ENCODE measurements at places on chromosomes 12 and 14. TPM values are rescaled to one million over a fixed set of nuclear protein-coding genes. Genes with fewer than 3 reads are reported as not detected.

The TAS2R19 gene
- total RNA-seq, result 6.0 TPM

The DIO3 gene
- not detected for total RNA-seq

The MNAT1 gene
- 38.8 TPM for total RNA-seq

The GLT8D2 gene
- total RNA-seq, result 82.5 TPM

The EIF2S3B gene
- total RNA-seq, result 0.93 TPM

The TSPAN9 gene
- total RNA-seq, result 44.2 TPM

The ITGA5 gene
- 213 TPM for total RNA-seq

The ERC1 gene
- total RNA-seq, result 35.3 TPM

The MANSC4 gene
- not detected for total RNA-seq

The EVL gene
- 11.6 TPM for total RNA-seq

The IRAK4 gene
- 14.0 TPM for total RNA-seq

The KRT77 gene
- total RNA-seq, result not detected

The ADAM21 gene
- 1.2 TPM for total RNA-seq

The EID3 gene
- 7.3 TPM for total RNA-seq

The PRB3 gene
- not detected for total RNA-seq

The ABCC9 gene
- 0.37 TPM for total RNA-seq

The SLC4A8 gene
- total RNA-seq, result 3.0 TPM

The BBS10 gene
- 13.9 TPM for total RNA-seq

The VCPKMT gene
- 3.7 TPM for total RNA-seq

The SLC48A1 gene
- 25.6 TPM for total RNA-seq

The ACOT6 gene
- not detected for total RNA-seq

The KRT79 gene
- not detected for total RNA-seq

The KRT5 gene
- total RNA-seq, result 0.53 TPM

The ALDH2 gene
- 16.1 TPM for total RNA-seq

The RNASE3 gene
- not detected for total RNA-seq

The DCP1B gene
- total RNA-seq, result 4.9 TPM

The NFATC4 gene
- 32.8 TPM for total RNA-seq

The RAD51B gene
- total RNA-seq, result 12.6 TPM

The EIF5 gene
- total RNA-seq, result 188 TPM

The CCDC175 gene
- not detected for total RNA-seq

The SLC8A3 gene
- not detected for total RNA-seq

The CLEC2D gene
- total RNA-seq, result 1.2 TPM

The E2F7 gene
- total RNA-seq, result 8.2 TPM

Data from aortic smooth muscle cell (primary cell).